ENCODE measurements at places on chromosomes 13 and 19. TPM values are rescaled to one million over a fixed set of nuclear protein-coding genes. Genes with fewer than 3 reads are reported as not detected.
A peak's percentile ranks its signal among the peaks of the same experiment; 100 is the strongest.

GRCh38 chr19:1446713-1447481 lies 3.0 kb upstream of the APC2 start:
- peaks cover 8% of the 10 kb centered on the region for H3K36me3 ChIP-seq
- DNase-seq: peak; percentile 58
- peak overlapping the region; percentile 55 for H3K4me3 ChIP-seq
- H3K4me1 ChIP-seq: peaks cover 9% of the 10 kb centered on the region

DNA sequence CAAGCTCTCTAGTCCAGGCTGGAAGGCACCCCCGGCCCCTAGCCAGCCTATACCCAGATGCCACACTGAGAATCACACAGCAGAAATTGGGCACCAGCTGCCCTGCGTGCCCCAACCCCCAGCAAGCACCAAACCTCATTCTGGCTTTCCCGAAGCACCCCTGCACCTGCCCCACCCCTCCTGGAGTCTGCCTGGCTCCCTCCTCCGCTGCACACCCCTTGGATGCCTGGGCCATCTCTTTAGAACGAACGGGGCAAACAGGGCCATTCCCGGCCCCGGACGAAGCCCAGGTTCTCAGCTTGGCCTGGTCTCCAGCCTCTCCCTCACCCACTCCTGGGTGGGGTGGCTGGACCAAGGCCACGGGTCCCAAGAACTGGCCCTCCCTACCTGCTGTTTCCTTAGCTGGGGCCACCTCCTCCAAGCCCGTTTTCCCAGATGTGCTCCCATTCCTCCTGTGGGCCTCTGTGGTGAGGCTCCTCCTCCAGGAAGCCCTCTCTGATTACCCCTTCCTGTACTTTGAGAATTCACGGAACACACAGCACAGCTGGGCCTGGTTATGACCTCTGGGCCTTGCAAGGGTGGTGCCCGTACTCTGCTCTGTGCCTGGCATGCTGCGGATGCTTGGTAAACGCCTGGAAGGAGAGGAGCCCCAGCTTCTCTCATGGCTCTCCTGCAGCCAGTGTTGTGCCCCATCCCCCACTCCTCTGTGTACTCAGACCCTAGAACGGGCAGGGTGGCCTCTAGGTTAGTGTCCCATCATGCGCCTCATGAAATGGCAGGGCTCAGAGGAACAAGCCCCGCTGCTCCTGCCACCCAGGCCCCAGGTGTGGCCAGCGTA lies 21.4 kb downstream of the CEBPG start:
- no peaks in the 10 kb centered on the region for H3K27me3 ChIP-seq
- peaks cover 10% of the 10 kb centered on the region for H3K4me1 ChIP-seq
- DNase-seq: no peak
- peak overlapping the region; percentile 36 for H3K27ac ChIP-seq

- no peaks in the 10 kb centered on the region for H3K27me3 ChIP-seq
- H3K4me1 ChIP-seq: no peaks in the 10 kb centered on the region
- H3K4me3 ChIP-seq: no peak overlapping the region
Observed at GRCh38 chr19:815079-815774, 6.5 kb downstream of the PLPPR3 start.

GRCh38 chr13:100674572-100674871 lies at the start of gene TMTC4:
Gene TMTC4 (minus strand): TSS chr13:100674795. CDS start chr13:100670362, 4,433 bp downstream.
- no peak for DNase-seq
- H3K36me3 ChIP-seq: peaks cover under 1% of the 10 kb centered on the region
- peaks cover 29% of the 10 kb centered on the region for H3K4me1 ChIP-seq
- H3K27me3 ChIP-seq: peaks cover 7% of the 10 kb centered on the region

DNA sequence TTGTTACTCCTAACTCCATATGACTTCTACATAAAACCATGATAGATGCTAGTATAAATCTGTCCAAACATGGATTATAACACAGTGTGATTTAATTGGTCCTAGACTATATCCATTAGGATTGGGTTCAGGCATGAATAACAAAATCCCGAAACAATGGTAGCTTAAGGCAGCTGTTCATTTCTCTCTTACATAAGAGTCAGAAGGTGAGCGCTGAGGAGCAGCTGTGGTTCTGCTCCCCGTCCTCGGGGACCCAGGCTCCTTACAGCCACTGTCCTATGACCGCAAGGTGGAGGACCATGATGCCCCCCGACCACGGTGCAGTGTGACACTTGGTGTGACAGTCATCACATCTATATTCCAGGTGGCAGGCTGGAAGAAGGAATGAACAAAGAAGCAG lies 145.8 kb downstream of the SLC7A1 start:
- H3K27me3 ChIP-seq: no peaks in the 10 kb centered on the region
- H3K4me3 ChIP-seq: no peak overlapping the region
- H3K27ac ChIP-seq: no peak overlapping the region
- H3K4me1 ChIP-seq: peaks cover 12% of the 10 kb centered on the region
- DNase-seq: no peak

DNA sequence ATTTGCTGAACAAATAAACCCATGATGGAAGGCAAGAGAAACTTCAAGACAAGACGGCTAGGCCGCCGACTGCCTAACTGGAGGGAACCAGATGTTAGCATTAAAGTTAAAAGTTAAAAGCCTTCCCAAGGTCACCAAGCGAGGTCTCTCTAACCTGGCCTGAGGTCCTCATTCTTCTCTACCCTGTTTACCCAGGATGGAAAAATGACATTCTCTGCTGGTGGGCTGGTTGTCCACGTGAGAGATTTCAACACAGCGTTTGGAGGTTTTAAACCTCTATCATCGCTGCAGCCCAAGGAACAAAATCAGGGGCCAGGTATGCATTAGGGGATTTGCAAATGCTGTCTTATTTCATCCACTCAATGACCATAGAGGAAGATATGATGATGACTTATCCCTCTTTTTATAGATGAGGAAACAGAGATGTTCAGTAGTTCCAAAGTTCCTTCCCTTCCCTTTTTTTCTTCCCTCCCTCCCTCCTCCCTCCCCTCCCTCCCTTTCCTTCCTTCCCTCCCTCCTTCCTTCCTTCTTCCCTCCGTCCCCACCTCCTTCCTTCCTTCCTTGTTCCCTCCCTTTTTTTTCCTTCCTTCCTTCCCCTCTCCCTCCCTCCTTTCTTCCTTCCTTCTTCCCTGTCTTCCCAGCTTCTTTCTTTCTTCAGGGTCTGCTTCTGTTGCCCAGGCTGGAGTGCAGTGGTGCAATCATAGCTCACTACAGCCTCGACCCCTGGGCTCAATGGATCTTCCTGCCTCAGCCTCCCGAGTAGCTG lies 79.7 kb downstream of the INSR start:
- H3K27me3 ChIP-seq: no peaks in the 10 kb centered on the region
- no peak for DNase-seq
- no peaks in the 10 kb centered on the region for H3K36me3 ChIP-seq

The S1PR4 gene
- total RNA-seq: 0.28 TPM

- H3K27me3 ChIP-seq: peaks cover 4% of the 10 kb centered on the region
- H3K27ac ChIP-seq: peak overlapping the region; percentile 57
- no peaks in the 10 kb centered on the region for H3K36me3 ChIP-seq
- peak overlapping the region; percentile 48 for H3K4me3 ChIP-seq
- no peak for DNase-seq
Observed at GRCh38 chr19:45764475-45764874, 4.6 kb downstream of the SIX5 start.

GRCh38 chr13:18948012-18948663 lies 233.5 kb downstream of the TUBA3C start:
- DNase-seq: no peak
- no peak overlapping the region for H3K4me3 ChIP-seq
- H3K27ac ChIP-seq: no peak overlapping the region
- H3K36me3 ChIP-seq: peaks cover 57% of the 10 kb centered on the region

GRCh38 chr13:27004326-27004725 lies 167.3 kb downstream of the USP12 start:
- H3K4me3 ChIP-seq: no peak overlapping the region
- peaks cover 24% of the 10 kb centered on the region for H3K27me3 ChIP-seq
- peaks cover 24% of the 10 kb centered on the region for H3K4me1 ChIP-seq
- no peaks in the 10 kb centered on the region for H3K36me3 ChIP-seq

GRCh38 chr13:113299951-113300350 lies 2.9 kb downstream of the LAMP1 start:
- H3K4me3 ChIP-seq: no peak overlapping the region
- H3K27ac ChIP-seq: no peak overlapping the region
- DNase-seq: no peak
- peaks cover 16% of the 10 kb centered on the region for H3K27me3 ChIP-seq
- no peaks in the 10 kb centered on the region for H3K36me3 ChIP-seq
- H3K4me1 ChIP-seq: peaks cover 17% of the 10 kb centered on the region

- no peaks in the 10 kb centered on the region for H3K36me3 ChIP-seq
- no peak for DNase-seq
- peaks cover 41% of the 10 kb centered on the region for H3K4me1 ChIP-seq
- H3K4me3 ChIP-seq: no peak overlapping the region
Observed at GRCh38 chr19:31261019-31261602, 88.1 kb downstream of the TSHZ3 start.

DNA sequence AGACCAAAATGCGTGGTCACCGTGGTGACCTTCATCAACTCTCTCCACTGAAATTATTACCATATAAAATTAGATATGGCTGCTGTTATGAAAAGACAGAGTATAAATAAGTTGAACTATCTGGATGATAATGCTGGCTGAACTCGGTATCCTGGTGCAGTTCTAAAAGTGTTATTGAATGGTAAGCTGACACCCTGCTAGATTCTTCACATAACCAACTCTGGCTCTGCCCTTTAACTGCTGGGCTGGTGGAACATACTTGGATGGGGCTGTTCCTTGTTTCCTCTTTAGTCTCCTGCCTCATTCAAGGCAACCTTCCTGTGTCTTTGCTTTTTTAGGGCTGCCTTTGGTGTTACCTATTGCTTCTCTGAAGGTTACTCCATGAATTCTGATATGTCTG lies 106.9 kb downstream of the FGF9 start:
- no peak overlapping the region for H3K27ac ChIP-seq
- H3K27me3 ChIP-seq: no peaks in the 10 kb centered on the region
- no peaks in the 10 kb centered on the region for H3K4me1 ChIP-seq
- H3K36me3 ChIP-seq: no peaks in the 10 kb centered on the region
- no peak overlapping the region for H3K4me3 ChIP-seq
- DNase-seq: no peak

- DNase-seq: no peak
- no peaks in the 10 kb centered on the region for H3K27me3 ChIP-seq
- peaks cover 2% of the 10 kb centered on the region for H3K36me3 ChIP-seq
- H3K4me3 ChIP-seq: no peak overlapping the region
- H3K27ac ChIP-seq: no peak overlapping the region
- peaks cover 7% of the 10 kb centered on the region for H3K4me1 ChIP-seq
Observed at GRCh38 chr13:114020750-114021463, 47.0 kb upstream of the C13orf46 start.

DNA sequence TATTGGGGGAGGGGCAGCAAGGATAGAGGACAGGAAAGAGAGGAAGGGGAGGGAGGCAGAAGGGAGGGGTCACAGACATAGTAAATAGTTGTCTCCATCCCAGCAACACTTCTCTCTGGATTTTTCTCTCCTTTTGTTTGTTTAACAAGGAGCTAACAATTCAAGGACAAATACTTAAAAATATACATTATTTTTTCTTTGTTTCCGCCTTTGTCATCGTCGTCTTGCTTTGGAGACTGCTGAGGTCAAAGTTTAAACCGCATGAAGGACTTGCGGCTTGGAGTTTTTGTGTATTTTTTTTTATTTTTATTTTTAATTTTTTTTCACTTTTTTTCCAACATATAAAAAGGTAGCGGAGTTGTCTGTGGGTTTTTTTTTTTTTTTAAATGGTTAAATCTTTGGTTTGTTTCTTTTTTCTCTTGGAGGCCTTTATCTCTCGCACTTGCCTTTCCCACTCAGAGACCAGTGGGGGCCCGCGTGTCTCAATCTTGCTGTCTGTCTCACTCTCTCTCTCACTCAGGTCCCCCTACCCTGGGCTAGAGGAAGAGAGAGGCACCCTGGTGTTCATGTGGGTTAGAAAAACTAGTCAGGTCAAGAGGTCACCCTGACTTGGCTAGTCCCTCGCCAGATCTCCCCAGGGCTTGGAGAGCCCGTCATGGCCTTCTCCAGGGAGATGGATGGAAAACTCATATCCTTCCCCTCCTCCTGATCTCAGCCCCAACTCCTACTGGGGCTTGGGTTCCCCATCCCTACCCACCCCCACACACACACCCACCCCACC lies 11.0 kb downstream of the ZNF574 start:
- H3K4me1 ChIP-seq: peaks cover 31% of the 10 kb centered on the region
- H3K27me3 ChIP-seq: no peaks in the 10 kb centered on the region
- H3K27ac ChIP-seq: no peak overlapping the region
- H3K36me3 ChIP-seq: peaks cover 2% of the 10 kb centered on the region

The PNMA8C gene
- total RNA-seq: 1.2 TPM

- peaks cover 47% of the 10 kb centered on the region for H3K27me3 ChIP-seq
- H3K4me3 ChIP-seq: no peak overlapping the region
- DNase-seq: no peak
- no peak overlapping the region for H3K27ac ChIP-seq
- peaks cover 15% of the 10 kb centered on the region for H3K4me1 ChIP-seq
Observed at GRCh38 chr13:39599842-39600241, 3.2 kb downstream of the LHFPL6 start.

DNA sequence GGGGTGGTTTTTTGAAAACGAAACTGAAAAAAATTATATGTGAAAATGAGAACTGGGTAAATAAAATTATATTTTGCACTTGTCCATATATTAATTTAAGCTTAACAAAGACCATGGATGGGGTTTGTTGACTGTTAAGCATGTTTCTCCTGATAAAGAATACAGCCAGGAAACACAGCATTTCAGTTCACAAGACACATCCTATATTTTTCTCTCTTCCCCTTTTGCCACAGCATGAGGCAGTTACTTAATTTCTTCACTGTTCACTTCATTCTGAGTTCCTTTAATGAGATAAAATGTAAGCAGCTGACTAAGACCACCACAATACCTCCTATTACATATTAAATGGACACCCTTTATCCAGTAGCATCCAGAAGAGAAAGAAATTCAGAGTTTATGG lies 64.0 kb downstream of the RXFP2 start:
- no peaks in the 10 kb centered on the region for H3K27me3 ChIP-seq
- DNase-seq: no peak
- no peaks in the 10 kb centered on the region for H3K36me3 ChIP-seq

DNA sequence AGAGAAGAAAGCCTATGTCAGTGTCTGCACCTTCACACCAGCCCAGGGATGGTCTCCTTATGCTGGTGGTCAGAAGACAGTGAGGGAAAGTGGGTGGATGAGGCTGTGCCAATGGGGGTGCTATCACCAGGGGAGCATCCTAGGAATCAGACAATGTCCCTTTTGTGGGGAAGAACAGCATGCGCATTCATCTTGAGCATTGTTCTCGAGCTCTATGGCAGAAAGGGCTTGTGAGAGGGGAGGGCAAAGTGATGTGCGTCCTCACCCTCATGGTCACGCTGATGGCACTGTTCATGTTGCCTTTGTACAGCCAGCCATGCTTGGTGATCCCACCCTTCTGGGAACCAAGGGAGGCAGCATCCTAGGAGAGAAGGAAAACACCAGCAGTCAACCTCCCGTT lies 56.1 kb downstream of the DOCK9 start:
- no peak overlapping the region for H3K4me3 ChIP-seq
- no peaks in the 10 kb centered on the region for H3K27me3 ChIP-seq
- no peak overlapping the region for H3K27ac ChIP-seq
- H3K36me3 ChIP-seq: no peaks in the 10 kb centered on the region
- DNase-seq: no peak
- peaks cover 30% of the 10 kb centered on the region for H3K4me1 ChIP-seq

- H3K27me3 ChIP-seq: peaks cover 37% of the 10 kb centered on the region
- H3K4me1 ChIP-seq: peaks cover 18% of the 10 kb centered on the region
- no peak overlapping the region for H3K4me3 ChIP-seq
- H3K27ac ChIP-seq: no peak overlapping the region
- no peaks in the 10 kb centered on the region for H3K36me3 ChIP-seq
Observed at GRCh38 chr19:40400559-40400958, 10.6 kb upstream of the HIPK4 start.

The CGB1 gene
- 0.87 TPM for total RNA-seq

Data from WTC11 (cell line).